IPS DF 6.9 (cell line): ENCODE measurements at places on chromosomes 13 and 19.

DNA sequence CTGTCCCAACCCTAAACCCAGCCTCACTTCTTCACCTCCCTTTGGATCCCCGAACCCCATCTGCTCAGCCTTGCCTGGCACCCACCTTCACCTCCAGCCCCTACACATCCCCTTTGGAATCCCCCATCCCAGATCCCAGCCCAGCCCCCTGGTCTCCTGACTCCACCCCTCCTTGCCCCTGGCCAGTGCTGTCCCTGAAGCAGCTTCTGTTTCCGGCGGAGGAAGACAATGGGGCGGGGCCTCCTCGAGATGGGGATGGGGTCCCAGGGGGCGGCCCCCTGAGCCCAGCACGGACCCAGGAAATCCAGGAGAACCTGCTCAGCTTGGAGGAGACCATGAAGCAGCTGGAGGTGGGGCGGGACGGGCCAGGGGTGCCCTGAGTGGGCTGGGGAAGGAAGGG, 22.0 kb downstream of the ERFL start:
- H3K27me3 ChIP-seq: peaks cover 12% of the 10 kb centered on the region
- H3K27ac ChIP-seq: no peak overlapping the region
- no peak for DNase-seq
- no peaks in the 10 kb centered on the region for H3K4me1 ChIP-seq

GRCh38 chr19:45607071-45608029, 5.3 kb upstream of the GPR4 start:
- H3K4me3 ChIP-seq: peak overlapping the region; percentile 43; the same call in 1 of the 2 replicates
- H3K27ac ChIP-seq: no peak overlapping the region
- no peaks in the 10 kb centered on the region for H3K36me3 ChIP-seq
- H3K4me1 ChIP-seq: no peaks in the 10 kb centered on the region

DNA sequence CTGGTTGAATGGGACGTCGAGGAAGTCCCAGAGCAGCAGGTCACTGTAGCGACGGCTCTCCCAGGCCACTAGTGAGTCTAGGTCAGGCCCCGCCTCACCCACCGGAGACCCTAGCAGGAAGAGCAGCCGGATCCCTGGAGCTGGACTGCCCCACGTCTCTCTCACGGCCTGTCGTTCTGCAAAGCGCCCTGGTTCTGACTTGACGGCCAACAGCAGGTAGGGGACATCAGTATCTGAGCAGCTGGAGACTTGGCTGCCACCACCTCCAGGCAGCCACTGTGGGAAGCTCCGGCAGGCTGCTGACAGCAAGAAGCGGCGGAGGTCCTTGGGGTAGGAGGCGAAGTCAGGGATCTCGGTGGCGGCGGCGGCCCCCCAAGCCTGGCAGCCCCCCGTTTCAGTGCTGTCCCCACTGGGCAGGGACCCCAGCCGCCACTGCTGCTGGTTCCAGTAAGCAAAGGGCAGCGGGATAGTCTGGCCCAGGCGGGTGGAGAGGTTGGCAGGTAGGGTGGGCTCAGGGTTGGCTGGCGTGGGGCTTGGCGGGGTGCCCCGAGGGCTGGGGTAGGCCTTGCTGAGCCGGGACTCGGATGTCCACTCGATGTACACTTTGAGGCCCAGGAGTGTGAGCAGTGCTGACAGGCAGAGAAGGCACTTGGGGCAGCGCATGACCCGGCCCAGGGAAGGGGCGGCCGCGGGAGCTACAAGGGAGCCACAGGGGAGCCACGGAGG, 895 bp downstream of the B3GNT8 start:
- no peak overlapping the region for H3K27ac ChIP-seq
- H3K27me3 ChIP-seq: no peaks in the 10 kb centered on the region
- DNase-seq: no peak
- H3K4me3 ChIP-seq: no peak overlapping the region

DNA sequence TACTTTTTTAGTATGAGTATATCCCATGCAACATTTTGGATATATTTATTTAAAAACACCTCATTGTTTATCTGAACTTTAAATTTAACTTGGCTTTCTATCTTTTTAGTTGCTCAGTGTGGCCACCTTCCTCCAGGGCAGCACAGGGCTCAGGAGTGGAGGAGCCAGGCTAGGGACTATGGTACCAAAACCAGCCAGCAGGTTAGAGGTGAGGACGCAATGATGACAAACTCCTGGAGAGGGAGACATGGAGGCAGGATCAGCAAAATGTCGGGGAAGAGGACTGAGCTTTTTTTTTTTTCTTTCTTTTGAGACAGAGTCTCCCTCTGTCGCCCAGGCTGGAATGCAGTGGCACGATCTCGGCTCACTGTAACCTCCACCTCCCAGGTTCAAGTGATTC, 29.6 kb upstream of the CALM3 start:
- H3K4me1 ChIP-seq: no peaks in the 10 kb centered on the region
- H3K27ac ChIP-seq: no peak overlapping the region
- H3K36me3 ChIP-seq: no peaks in the 10 kb centered on the region
- no peak overlapping the region for H3K4me3 ChIP-seq

- no peak overlapping the region for H3K4me3 ChIP-seq
- H3K27me3 ChIP-seq: peaks cover 6% of the 10 kb centered on the region; the same call in 1 of the 2 replicates
- no peak overlapping the region for H3K27ac ChIP-seq
- no peak for DNase-seq
- H3K36me3 ChIP-seq: no peaks in the 10 kb centered on the region
Observed at GRCh38 chr13:52406629-52407028, 657 bp upstream of the THSD1 start.

- H3K4me1 ChIP-seq: no peaks in the 10 kb centered on the region
- no peak overlapping the region for H3K4me3 ChIP-seq
- H3K36me3 ChIP-seq: 0 out of 2 replicates have a peak, but pooled peaks cover 2% of the 10 kb centered on the region
- H3K27ac ChIP-seq: no peak overlapping the region
Observed at GRCh38 chr13:42424182-42424581, 149.8 kb upstream of the TNFSF11 start.

- no peak overlapping the region for H3K27ac ChIP-seq
- H3K36me3 ChIP-seq: no peaks in the 10 kb centered on the region
- H3K4me3 ChIP-seq: no peak overlapping the region
- H3K4me1 ChIP-seq: no peaks in the 10 kb centered on the region
- no peak for DNase-seq
Observed at GRCh38 chr13:83716121-83716520, 166.2 kb downstream of the SLITRK1 start.

GRCh38 chr19:46975925-46976782, 43.5 kb upstream of the NPAS1 start:
- no peak overlapping the region for H3K4me3 ChIP-seq
- H3K27ac ChIP-seq: no peak overlapping the region
- peaks cover 19% of the 10 kb centered on the region for H3K4me1 ChIP-seq
- no peaks in the 10 kb centered on the region for H3K36me3 ChIP-seq
- H3K27me3 ChIP-seq: no peaks in the 10 kb centered on the region
